ENCODE measurements at places on chromosomes 16 and 17.

DNA sequence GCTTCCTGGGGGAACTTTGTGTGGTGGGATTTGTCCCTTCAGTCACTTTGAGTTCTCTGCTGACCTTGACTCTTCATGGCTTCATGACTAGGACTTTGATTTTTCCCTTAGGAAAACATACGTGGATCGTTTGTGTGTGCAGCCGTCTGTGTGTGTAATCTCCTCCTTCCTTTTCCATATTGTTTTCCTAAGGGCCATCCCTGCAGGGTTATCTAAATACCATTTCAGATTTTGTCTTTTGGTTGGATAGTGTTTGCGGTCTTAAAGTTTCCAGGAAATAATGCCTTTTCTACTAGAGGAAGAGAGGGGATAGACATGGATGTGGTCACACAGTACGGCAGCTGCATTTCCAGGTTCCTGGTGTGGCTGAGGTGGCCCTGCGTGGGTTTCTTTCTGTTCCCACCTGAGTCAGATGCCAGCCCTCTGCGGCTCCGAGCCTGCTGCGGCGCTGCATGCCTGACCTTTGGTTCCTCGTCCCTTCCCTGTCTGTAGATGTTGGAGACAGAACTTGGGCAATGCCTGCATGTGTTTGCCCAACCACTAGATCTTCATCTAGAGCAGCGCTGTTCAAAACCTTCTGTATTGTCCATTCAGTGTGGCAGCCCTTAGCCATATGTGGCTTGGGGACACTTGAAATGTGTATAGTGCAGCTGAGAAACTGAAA lies 72.0 kb upstream of the LGALS9 start:
- no peak for DNase-seq

- no peak for DNase-seq
Measured at GRCh38 chr16:83802554-83803205, 5.1 kb upstream of the HSBP1 start.

GRCh38 chr16:78259873-78260272 lies 160.4 kb downstream of the WWOX start:
- DNase-seq = no peak

- DNase-seq = no peak
Measured at GRCh38 chr17:73099511-73099910, 7.0 kb upstream of the SLC39A11 start.

DNA sequence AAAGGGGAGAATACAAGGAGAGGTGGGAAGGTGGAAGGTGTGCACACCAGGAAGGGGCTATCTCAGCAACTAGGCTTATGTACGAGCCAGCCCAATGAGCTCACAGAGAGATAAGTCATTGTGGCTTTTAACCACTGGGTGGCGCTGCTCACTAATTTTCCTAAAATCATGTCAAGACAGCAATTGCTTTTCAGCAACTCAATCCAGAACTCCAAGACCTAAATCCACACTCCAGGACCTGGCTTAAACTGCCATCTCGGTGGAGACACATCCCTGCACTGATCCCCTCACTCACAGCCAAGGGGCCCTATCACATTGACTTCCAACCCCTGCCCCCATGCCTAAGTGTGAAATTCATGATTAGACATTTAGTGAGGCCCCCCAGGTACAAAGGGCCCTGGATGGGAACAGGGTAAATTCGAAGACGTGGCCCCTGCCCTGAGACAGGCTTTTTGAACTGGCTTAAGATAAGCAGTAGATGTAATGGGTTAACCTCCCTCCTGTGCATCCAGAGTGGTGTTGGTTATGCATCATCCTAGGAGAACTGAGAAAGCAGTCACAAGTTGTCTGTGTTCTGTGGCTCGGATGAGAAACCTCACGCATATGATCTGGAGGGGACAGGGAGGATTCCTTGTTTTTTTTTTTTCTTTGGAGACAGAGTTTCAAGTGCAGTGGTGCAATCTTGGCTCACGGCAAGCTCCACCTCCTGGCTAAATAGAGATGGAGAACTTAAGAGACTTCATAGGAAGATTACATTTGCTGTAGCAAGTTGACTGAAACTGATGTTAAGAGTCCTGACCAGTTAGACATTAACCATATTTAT lies 11.5 kb downstream of the CCL16 start:
- no peak for DNase-seq

GRCh38 chr16:28823291-28823872 lies 583 bp downstream of the ATXN2L start:
- no peak for DNase-seq

- no peak for DNase-seq
Measured at GRCh38 chr16:68524069-68524820, 14.8 kb upstream of the ZFP90 start.

DNA sequence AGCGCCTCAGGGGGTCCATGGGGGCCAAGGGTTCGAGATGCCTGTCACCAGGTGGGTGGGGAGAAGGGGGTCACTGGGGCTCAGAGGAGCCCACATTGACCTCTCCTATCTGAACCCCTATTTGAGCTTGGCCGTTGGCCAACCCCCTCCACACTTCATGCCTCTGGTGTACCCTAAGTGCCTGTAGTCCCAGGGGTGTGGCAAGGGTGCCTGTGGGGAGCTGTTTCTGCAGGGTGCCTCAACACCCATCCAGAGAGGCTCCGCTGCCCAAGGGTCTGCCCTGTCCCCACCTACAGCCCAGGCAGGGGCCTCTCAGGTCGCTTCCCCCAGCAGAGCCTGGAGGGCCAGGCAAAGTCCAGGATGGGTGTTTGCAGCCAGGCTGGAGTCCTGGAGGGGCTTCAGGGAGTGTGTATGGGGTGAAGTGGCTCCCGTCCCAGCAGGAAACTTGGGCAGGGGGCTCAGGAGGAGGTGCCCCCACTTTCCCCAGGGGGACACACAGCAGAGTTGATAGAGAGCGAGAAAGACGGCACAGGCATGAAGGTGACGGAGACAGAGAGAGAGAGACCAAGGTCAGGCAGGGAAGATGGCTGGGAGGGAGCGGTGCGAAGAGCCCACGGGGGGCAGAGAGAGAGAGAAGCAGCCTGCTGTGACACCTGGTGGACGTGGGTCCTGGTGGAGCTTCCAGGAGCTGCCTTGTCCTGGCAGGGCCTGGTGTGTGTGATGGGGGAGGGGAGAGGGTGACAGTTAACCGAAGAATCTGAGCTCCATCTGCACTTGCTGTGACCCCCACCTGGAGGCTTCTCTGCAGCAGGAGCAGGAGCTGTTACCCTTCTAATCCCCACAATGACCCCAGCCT lies at the start of gene SEPTIN12:
Gene SEPTIN12 (minus strand): TSS at position 719 of the 856 bp plus-strand sequence. CDS start 700 bp downstream, at position 19.
- no peak for DNase-seq

DNA sequence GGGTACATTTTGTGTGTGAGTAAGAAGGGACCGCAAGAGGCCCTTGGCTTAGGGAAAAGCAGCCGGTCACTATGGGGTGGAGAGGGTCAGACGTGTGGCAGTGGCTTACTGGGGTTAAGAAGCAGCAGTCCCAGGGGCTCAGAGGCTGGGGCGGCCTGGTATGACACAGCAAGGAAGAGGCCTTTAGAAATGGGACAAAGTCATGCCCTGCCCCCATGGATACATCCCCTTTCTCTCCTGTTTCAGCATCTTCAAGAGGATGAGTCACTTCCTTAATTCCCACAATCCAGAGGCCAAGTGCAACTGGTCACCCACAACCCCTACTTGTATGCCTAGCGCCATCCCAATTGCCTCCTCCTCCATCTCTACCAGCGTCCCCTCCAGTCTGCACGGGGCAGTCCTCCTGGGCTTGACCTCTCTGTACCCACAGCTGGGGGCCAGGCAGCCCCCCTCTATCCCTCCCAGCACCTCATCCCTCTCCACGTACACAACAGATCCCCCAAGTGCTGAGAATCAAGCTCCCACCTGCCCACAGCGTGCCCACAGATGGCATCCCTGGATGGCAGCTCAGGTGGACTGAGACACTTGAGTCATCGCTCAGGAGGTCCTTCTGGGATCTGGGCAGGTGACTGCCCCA lies 6.9 kb upstream of the EFTUD2 start:
- no peak for DNase-seq

- DNase-seq = no peak
Measured at GRCh38 chr17:27256225-27257030, 37.5 kb upstream of the WSB1 start.

GRCh38 chr16:81101702-81102101 lies 5.5 kb upstream of the GCSH start:
- no peak for DNase-seq
